Right lobe of liver (tissue), 6 donors: ENCODE measurements at places on chromosomes 7 and 10. TPM values are rescaled to one million over a fixed set of nuclear protein-coding genes. Genes with fewer than 3 reads are reported as not detected.
A peak's percentile ranks its signal among the peaks of the same experiment; 100 is the strongest.

DNA sequence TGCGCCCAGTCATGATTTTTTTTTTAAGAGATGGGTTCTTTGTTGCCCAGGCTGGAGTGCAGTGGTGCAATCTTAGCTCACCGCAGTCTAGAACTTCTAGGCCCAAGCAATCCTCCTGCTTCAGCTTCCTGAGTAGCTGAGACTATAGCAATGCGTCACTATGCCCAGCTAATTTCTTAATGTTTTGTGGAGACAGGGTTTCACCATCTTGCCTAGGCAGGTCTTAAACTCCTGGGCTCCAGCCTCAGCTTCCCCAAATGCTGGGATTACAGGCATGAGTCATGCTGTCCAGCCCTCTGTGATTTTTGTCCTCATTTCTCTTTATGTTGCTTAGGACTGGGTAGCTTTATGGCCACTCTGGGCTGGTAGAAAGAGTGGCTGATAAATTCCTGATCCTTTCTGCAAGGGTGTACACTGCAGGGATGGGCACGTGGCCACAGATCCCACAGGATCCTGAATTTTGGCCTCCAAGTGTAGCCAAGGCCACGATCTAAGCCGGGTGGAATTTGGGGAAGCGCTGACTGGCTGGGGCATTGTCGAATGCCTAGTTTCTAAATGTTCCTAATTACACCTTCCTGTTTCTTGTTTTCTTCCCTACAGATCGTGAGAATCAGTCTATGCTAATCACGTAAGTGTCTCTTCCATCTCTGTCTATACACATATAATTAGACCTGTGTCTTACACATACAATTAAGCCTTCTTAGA, 24.1 kb upstream of the MYH16 start:
- DNase-seq = no peak

DNA sequence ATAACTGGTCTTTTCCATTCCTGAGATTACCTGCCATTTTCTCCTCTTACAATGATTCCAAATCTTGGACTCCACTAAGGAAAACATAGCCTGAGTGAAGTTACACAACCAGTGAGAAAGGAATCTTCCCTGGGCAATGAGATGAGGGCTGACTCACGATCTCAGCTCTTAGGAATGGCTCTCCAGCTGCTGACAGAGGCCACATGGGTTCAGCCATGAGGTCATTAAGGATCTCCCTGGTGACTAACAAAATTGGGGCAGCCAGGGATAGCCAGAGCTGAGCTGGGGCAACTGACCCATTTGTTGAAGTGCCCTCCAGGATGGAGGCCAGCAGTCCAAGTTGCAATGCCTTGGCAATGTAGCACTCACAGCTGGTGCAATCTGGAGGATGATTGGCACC, 78.7 kb upstream of the MKLN1 start:
- no peak for DNase-seq

The CPA1 gene
- total RNA-seq = not detected

DNA sequence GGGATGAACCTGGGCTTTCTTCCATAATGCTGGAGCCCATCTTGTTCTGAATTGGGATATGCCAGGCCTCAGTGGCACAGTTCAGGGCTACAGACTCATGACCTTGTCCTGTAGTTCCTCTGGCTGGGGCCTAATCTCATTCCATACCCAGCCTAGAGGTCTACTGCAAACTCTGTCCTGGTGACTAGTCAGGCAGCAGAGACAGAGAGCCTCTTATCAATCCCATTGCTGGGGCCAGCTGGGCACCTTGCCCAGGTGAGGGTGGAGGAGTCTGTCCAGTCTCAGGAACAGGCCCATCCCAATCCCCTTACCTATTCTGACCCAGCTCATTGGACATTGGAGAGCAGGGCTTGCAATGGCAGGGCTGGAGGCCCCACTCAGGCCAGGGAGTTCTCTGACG, 28.0 kb upstream of the COMTD1 start:
- no peak for DNase-seq

The RGR gene
- total RNA-seq = not detected

The CPA2 gene
- not detected for total RNA-seq

GRCh38 chr7:151422212-151422611, 12.4 kb upstream of the WDR86 start:
- DNase-seq = no peak

DNA sequence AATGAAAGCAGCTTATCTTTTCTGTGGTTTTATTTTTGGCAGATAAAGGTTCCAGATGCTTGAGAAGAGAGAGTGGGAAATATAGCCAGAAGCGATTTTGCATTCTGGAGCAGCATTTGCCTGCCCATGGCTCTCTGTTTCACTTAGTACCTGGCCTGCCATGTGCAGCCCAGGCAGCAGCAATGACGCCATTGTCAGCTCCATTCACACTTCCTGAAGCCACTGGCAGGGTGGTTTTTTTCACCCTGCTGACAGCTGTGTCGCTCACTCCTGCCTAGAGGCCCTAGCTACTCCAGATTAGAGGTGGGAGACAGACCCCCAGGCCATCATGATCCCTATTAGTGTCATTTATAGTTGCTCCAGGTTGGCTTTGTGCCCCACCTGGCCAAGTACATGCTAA, 30.1 kb upstream of the NEUROD6 start:
- no peak for DNase-seq

GRCh38 chr10:64547168-64547567, 1026.0 kb downstream of the REEP3 start:
- DNase-seq = no peak

GRCh38 chr7:105876964-105877601, 684 bp upstream of the ATXN7L1 start:
- peak; percentile 76 for DNase-seq
